ENCODE measurements at places on chromosomes 5 and 9.

DNA sequence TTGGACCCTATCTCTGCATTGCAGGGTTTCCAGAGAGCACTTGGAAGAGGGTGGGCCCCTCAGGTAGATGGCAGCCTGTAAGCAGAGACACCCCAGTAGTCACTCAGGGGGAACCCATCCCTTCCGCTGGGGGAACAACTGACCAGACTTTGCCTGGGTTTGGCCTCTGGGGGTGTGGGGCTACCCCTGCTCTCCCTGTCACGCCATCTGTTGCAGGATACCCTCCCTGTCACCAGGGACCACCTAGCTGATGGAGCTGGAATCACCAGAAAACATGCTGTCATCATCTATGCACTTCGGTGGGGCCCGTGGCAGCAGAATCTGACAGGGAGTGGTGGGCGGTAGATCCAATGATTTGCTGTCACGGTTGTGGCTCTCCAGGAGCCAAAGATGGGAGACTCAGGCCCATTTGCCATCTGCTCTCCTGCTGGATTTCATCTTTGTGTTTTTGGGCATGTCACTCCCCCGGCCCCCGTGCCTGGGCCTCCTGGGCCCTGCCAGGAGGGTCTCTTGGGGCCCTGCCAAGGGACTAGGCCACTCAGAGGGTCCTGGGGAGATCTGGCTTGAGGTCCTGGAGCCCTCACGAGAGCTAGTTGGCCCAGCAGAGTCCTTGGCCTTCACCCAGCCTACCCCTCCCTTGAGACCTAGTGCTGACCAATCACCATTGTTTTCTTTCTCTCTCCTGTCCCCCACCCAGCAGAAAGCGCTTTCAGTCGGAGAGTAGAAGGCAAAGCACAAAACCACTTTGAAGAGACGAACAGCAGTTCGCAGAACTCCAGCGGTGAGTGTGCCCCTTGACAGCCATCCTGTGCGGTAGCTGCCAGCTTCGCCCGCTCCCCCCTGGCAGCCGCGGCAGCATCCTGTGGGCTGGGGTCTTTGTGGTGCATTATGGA is 45.9 kb downstream of the AMBP start:
- no peak for DNase-seq

DNA sequence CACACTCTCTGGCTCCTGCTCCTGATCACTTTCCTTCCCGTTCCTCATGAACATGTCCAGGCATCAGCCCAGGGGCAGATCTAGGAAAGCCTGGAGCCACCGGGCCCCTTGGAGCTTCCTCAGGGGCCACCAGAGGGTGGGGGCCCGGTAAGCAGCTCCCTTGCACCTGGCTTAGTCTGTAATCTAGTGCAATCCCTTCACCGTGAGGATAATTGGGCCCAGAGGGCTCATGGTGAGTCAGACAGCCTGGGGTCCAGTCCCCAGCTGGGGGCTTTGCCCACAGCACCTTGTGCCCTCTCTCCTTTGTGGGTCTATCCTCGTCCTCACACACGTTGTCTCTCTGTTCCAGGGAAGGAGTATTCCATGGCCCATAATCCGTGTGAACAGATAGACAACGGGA is 10.4 kb upstream of the ALDH1B1 start:
- no peak for DNase-seq

DNA sequence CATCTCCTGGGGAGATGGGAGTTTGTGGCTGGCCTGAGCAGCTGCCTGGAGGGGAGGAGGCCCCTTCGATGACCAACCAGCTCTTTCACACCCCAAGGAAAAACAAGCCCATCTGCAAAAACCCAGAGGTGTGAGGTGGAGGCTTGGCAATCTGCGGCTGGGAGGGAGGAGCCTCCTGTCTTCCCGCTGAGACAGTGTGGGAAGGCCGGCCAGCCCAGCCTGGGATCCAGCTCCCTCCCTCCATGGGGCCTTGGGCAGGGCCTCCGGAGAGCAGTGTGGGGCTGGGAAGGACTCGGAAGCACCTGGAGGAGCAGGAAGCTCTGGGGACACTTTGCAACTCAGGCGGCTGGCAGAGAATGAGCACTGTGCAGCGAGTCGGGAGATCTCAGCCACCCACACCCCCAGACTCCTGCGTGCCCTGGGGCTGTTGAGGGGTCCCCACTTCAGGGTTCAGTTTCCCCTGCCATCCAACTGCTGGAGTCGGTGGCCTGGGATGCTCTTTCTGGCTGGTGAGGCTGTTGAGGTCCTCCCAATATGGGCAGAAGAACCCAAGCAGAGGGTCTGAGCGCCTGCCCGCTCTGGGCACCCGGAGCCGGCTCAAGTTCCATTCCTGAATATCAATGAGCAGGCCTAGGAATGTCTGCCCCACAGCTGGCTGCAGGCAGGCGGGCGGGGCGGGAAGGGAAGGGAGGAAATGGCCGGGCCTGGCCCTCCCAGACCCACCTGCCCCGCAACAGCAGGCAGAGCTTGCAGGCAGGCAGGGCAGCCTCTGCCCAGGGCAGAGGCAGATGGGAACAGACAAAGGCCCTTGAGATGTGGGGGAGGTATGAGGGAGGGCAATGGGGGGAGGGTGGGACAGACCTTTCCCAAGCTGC is 101.1 kb downstream of the FGF18 start:
- no peak for DNase-seq

GRCh38 chr5:150329038-150329437 is 26.3 kb upstream of the ARSI start:
- DNase-seq: no peak

DNA sequence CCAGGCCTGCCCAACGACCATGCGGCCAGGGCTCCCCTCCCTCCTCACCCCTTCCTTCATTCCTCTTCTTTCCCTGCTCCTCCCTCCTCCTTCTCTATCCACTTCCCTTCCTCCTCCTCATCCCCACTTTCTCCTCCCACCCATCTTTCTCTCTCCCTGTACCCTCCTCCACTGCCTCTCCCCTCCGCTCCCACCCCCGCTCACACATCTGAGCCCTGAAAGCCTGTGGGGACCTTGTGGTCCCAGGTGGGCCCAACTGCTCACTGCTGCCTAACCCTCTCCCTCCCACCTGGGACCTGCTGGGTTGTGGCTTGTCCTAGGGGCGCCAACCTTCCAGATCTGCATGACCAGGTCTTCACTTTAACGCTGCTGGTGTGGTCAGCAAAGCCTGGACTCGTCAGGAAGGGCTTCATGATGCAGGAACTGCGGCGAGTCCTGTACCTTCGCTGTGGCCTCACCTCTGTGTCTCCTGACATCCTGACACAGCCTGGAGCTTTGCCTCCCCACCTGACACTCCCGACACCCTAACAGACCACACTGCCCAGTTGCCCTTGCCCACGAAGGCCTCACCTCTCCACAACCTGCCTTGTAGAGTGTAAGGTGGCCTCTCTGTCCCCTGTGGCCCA is 34.6 kb downstream of the C5orf15 start:
- no peak for DNase-seq

DNA sequence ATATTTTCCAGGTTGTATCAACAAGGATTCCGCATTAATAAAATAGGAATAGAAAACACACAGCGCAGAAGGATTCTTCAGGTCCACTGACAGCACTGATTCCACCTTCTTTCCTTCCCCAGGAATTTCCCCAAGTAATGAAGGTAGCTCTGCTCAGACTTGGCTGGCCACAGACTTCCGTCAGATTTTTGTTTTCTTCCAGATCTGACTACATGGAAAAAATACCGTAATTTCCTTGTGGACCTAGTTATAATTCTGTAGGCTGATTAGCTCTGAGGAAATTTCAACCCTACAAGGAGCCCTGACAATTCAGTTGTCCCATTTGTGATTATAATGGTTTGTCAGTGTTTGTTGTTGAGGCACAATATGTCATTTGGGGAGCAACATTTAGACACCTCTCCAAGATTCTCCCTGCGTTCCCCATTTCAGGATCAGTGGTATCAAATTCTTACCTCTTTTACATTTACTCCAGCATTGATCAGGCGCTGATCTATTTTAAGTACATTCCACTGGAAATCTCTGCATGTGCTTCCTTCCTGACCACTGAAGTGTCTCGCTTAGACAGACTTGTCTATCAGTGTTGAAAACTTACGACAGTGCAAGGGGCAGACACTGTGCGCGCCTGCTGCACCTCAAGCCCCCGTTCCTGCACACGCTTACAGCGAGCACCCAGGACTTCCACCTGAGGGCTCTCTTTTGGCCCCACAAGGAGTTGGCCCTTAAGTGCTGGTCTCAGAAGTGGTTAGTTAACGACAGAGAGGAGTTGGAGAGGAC is 94.8 kb downstream of the LHFPL2 start:
- no peak for DNase-seq

GRCh38 chr9:120640380-120640779 is 60.4 kb upstream of the CDK5RAP2 start:
- no peak for DNase-seq

- no peak for DNase-seq
Measured at GRCh38 chr5:80054682-80055081, 19.5 kb downstream of the THBS4 start.

DNA sequence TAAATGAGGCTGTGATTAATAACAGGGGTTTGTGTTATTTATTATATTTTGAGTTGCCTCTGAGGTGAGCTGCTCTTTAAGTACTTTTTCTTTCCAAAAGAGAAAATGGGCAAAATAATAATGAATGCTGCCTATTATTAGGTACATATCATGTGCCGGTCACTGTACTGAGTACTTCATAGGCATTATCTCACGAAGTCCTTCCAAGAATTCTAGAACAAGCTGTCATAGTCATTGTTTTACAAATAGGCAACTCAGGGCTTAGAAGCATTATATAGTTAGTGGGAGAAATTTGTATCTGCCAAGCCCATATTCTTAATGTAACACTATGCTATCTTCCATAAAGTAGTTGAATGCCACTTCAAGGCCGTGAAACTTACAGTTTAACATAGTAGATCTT is 628.7 kb downstream of the CCDC171 start:
- no peak for DNase-seq

All from posterior cingulate gyrus (tissue), 11 donors.